Activated naive CD8-positive, alpha-beta T cell treated with anti-CD3 and anti-CD28 coated beads, Interleukin-2, amount 50 U/mL, for 24 hours (primary cell): ENCODE measurements at places on chromosomes 4 and X.

GRCh38 chr4:120158841-120159463 is 92.3 kb upstream of the MAD2L1 start:
- no peak for DNase-seq

DNA sequence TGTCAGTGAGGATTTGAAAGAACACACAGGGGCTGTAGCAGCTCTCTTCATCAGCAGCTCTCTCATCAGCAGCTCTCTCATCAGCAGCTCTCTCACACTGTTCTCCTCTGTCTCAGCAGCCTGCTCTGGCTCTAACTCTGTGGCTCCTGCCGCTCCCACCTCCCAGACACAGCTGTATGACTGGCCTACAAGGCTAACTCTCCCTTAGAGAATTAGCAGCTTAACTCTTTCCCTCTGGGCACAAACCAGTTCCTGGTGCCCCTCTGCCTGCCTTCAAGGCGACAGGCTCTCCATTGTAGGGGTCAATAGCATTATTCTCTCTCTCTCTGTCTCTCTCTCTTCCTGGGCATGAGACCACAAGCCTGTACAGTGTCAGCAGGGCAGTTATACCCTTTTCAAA is 385.6 kb upstream of the PCDH10 start:
- no peak for DNase-seq

DNA sequence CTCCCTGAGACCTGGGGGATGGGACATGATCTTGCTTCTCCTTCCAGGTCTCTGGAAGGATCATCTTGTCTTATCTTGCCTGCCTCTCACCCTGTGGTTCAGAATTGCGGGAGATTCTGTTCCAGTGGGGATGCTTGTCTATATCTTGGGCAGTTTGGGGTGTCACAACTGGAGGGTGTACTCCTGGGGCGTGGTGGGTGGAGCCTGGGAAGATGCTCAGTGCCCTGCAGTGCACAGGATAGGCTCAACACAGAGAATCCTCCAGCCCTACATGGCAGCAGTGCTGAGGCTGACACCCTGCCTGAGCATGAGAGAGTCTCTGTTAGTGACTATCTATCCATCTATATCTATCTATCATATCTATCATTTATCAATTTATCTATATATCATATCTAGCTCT is 7.7 kb downstream of the P2RY8 start:
- DNase-seq = no peak

GRCh38 chr4:81604683-81605218 is 133.0 kb upstream of the RASGEF1B start:
- DNase-seq = no peak

GRCh38 chr4:109052821-109053220 is 249.6 kb downstream of the COL25A1 start:
- no peak for DNase-seq

DNA sequence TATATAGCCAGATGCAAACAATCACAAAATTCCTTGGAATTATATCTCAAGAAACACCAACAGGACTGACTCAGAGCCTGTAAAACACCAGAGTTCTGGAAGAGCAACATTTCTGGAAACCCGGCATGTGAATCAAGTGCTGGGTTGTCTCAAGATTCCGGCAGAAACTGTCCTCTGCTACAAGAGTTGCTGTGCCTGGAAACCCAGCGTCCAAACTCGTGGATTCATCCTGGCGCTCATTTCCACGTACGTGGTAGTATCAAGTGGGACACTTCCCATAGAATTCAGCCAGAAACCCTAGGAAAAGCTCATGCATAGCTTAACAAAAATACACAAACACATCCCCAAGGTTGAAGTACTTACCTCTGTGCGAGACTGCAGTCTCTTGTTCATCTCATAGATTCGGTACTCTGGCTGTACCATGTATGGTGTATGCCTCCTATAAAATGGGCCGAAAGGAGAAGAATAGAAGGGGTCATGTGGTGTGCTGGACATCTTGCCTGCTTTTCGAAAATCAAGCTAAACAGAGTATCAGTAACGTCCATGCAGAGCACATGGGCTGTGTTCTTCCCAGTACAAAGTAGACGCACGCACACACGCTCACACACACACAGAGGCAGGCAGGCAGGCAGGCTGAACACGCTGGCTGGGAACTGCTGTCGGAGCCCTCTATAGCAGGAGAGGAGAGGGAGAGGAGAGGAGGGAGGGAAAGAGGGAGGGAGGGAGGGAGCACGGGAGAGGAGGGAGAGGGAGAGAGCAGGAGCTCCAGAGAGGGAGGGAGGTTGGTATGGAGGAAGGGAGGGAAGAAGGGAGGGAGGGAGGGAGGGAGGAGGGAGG is at the start of gene LDB2:
TSS of gene LDB2 (minus strand) at position 655 of the 837 bp plus-strand sequence.
- DNase-seq = no peak

GRCh38 chr4:114209584-114209983 is 230.1 kb upstream of the ARSJ start:
- no peak for DNase-seq

DNA sequence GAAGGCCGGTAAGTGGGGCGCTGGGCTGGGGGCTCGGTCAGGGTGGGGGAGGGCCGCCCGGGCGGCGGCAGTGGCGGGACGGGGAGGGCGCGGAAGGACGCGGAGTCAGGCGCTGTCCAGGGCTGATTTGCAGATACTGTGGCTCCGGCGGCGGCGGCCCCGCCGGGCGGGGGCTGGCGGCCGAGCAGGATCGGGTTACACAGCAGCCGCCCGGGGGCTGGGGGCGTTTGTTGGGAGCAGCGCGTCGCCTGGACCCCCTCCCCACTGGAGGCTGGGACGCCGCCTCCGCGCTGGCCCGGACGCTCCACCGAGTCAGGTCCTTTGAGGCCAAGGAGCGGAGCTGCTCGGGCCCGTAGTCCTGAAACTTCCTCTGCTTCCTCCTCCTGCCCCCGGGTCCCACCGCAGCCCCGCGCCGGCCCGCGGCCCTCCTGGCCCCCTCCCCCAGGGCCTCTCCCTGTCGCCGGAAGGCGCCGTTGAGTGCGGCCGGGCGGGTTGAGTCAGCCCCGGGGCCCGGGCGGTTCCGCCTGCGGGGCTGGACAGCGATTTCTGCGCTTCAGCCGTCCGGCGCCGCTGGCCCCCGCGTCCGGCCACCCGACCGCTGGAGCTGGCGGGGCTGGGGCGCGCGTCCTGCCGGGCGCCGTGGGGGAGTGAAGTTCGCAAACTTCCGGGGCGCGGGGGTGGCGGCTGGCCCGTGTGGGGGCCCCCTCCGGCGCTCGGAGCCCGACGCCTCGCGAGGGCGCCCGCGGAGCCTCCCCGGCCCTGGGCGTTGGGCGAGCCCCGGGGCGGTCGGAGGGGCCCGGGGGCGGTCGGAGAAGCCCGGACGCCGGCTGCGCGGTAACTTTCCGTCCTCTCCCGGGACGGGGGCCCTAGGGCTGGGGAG is 746 bp downstream of the REST start:
- peak; percentile 75 for DNase-seq

DNA sequence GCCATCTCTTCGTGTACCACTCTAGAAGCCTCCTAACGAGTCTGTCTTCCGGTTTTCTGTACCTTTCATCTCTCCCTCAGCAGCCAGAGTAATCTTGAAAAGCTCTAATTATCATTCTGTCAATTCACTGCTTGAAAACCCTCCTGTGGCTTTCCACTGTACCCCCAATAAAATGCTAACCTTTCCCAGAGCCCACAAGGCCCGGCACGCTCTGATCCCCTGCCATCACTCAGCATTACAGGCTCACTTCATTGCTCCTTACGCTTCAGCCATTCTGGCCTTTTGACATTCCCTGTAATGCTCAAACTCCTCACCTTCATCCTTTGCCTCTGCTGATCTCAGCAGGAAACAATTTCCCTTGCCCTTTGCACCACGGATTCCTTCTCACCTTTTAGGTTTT is 112.9 kb downstream of the ARHGAP10 start:
- DNase-seq = no peak

- DNase-seq = no peak
Observed at GRCh38 chr4:16745009-16745635, 153.3 kb downstream of the LDB2 start.

DNA sequence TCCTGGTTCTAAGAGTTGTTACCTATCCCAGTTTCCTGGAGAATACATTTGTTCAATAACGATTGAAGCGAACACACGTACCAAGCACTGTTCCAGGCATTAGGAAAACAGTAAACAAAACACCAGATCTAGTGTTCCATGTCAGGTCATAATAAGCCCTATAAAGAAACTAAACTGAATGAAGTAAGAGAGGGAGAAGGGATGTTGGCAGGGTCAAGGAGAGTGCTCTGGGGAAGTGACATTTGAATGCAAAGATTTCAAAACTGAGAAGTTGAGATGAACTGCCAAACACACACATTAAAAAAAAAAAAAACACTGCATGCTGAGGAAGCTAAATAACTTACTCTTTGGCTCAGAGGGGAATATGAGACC is 14.4 kb upstream of the ENAM start:
- no peak for DNase-seq

GRCh38 chrX:118493016-118493415 is 2.6 kb upstream of the DOCK11 start:
- no peak for DNase-seq

- no peak for DNase-seq
Observed at GRCh38 chr4:102732678-102733077, 28.1 kb downstream of the MANBA start.

GRCh38 chr4:170623899-170624298 is 534.1 kb upstream of the AADAT start:
- DNase-seq = no peak

DNA sequence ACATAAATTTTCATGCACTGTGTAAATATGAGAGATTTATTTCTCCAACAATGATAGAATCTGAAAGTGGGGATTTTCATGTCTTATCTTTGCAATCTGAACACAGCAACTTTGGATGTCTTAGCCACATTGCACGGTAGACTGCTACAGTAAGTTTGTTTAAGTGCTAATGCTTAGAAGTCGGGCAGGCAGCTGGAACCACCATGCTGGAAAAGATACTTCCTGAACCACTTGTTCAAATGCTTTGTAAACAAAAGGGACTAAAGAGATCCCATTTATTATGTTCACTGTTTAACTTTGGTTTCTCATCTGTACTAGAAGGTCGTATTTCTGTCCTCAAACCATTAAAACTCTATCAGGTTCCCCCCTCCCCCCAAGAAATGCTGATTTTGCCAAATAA is 555.9 kb upstream of the DIPK2B start:
- no peak for DNase-seq

GRCh38 chrX:1239681-1240142 is 27.3 kb upstream of the CRLF2 start:
- peak; percentile 72 for DNase-seq

- DNase-seq = peak; percentile 87
Observed at GRCh38 chr4:87220094-87220822, at the start of gene KLHL8. KLHL8 (minus strand) TSS chr4:87220618; CDS start chr4:87195539, 25,079 bp downstream.

DNA sequence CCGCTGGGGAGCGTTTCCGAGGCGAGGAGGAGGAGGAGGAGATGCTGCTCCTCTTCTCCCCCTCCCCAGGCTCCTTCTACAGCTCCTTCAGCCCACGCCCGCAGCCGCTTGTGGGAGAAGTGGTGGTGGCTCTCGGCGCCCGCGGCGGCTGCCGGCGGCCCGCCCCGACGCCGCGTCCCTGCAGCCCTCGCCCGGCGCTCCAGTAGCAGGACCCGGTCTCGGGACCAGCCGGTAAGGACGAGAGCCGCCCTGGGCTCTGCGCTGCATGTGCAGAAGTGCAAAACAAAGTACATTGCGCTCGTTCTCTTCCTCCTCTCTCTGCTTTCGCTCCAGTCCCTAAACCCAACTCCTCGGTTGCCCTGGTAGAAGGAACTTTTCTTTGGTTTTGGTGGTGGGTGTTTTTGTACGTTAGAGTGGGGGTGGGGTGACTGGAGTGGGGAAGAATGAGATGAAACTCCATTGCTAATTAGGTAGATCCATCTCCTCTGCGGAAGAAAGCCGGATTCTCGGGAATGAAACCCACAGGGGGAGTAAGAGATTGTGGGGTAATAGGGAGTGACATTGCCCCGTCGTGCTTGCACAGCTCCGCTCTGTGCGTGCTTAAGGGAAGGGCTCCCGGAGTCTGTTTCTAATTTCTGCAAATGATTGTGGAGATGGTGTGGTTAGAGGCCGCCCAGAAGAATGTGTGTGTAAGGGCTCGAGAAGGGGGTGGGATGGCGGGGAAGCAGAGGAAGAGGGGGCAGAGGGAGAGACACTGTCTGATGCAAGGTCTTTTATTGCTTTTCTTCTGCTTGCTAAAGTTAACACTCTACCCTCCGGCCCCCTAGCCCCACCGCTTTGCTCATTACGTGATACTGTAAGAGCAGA is 677 bp downstream of the PTPN13 start:
- DNase-seq = peak; percentile 10

DNA sequence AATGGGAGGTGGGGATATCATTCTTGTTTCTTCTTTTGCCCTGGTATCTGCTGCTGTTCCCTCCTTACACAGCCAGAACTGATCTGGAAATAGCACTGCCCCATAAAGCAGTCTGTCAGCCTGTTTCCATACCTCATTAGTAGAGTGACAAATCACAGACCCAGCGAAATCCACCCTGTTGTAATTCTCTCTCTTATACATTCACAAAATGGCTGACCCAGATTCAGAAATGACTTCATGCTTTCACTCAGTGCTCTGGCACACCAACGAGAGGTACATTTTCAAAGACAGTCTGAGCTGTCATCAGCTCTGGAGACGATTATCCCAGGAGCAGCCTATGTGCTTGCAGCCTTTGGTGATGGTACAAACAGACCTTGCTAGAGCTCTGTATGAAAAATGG is 164.6 kb downstream of the AFF2 start:
- no peak for DNase-seq

DNA sequence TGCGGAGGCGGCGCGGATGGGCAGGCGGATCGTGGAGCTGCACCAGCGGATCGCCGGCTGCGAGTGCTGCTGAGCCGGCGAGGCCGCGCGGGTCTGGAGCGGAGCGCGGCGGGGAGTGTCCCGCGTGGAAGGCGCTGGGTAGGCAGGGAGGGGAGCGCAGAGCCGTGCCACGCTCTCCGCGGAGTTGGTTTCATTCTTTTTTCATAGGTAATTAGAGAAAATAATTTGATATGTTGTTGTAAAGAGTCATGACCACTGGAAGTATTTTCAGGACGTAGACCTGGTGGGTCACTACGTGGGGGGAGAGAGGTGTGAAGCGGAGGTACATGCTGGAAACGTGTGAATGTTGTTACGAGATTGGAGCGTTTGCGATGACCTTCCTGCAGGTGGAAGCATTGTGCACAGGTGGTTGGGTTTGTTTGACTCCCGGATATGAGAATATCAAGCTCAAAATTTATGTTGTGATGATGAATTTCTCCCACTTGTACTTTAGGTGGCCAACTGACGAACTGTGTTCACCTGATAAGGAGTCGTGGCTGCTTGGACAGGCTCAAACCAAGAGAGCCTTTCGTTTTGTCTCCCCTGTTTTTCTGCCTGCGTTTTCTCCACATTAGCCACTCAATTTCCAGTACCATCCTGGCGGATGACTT is 19.1 kb upstream of the S100P start:
- peak; percentile 54 for DNase-seq

- no peak for DNase-seq
Observed at GRCh38 chr4:158656439-158656838, 15.2 kb downstream of the C4orf46 start.

GRCh38 chr4:3397128-3397527 is 44.6 kb upstream of the HGFAC start:
- no peak for DNase-seq

- DNase-seq = no peak
Observed at GRCh38 chrX:68843992-68844391, 15.2 kb downstream of the EFNB1 start.

- peak; percentile 7 for DNase-seq
Observed at GRCh38 chr4:140884431-140885058, 128.4 kb upstream of the TBC1D9 start.

- DNase-seq = no peak
Observed at GRCh38 chr4:141899541-141899940, 263.2 kb downstream of the IL15 start.
